ENCODE measurements at places on chromosomes 4 and X. TPM values are rescaled to one million over a fixed set of nuclear protein-coding genes. Genes with fewer than 3 reads are reported as not detected.

DNA sequence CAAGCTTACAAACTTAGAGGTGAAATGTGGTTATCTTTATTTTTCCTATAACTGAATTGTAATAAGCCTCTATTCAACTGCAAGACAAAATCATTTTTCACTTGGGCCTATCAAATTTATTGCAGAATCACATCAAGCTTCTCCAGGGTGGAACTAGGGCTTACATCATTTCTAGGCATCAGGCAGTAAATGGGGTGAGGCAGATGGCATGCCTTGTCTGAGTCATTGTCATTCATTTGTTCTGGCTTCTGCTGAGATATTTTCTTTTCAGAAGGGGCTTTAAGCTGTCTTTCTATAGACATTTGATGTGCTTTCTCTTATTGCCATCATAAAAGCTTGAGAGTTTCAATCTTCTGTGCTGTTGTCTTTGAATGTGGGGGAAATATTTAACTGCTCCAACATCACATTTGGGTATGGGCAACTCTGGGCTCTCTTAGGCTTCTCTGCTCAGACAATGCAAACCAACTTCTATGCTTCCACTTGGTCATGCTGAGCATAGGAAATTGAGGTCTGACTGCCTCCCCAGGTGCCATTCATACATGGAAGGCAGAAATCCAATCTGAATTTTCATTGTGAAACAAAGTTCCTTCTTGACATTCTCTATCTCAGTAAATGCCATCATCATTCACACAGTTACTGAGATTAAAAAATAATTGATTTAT, 225.8 kb upstream of the GIMD1 start:
- DNase-seq = no peak

- no peak for DNase-seq
Observed at GRCh38 chr4:4752025-4752424, 107.4 kb upstream of the MSX1 start.

GRCh38 chr4:188934320-188934962, 795.2 kb downstream of the TRIML1 start:
- DNase-seq = no peak

DNA sequence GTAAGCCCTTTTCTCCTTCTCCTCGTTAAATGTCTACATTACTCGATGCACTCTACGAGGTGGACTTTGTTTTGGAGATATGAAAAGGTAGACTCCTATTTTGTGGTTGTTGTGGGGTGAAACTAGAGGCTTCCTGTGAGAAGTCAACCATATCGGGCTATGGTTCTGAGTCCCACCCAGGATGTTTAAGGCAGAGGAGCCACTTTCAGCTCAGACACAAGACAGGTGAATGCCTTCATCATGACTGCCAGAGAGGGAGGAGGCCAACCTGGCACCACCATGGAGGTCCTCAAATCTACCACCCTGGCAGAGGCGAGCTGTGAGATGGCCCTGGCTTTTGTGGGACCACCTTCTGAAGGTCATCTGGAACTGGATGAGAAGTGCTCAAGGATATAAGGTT, 154.4 kb upstream of the KLF3 start:
- no peak for DNase-seq

DNA sequence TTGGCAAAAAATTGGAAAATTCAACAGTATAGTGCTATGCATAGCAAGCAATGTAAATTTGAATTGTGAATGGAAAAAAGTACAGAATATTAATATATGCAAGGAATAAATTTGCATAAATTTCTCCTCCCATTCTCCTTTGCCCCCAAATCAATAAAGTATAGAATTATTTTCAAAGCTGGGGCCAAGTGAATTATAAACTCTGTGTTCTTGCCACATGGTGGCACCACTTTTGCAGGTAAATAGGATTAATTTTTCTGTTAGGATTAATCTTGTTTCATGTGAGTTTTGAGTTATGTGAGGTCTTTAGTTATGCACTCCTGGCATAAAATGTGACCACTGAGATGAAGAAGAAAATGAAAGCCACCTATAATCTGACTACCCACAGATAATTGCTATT, 19.9 kb downstream of the COPS4 start:
- DNase-seq = peak; percentile 55

Gene RTL3
- total RNA-seq = not detected

DNA sequence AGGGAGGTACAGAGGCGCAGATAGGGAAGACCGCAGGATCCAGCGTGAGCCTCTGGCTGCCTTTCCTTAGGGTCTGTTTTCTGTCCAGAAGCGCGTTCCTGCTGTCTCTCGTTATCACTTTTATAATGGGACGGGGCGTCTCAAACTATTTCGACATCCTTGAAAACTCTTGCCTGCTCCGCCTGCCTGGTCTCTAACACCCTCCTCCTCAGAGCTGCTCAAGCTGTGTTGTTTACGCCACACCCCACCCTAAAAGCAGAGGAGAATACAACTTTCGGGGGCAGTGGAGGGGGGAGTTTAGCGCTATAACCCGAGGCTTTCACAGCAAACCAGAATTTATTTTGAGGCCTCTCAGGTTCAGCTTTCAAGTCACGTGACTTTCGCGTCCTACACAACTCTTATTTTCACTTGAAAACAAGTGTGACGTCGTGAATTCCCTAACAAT, 646 bp upstream of the FAM3A start:
- peak; percentile 36 for DNase-seq

DNA sequence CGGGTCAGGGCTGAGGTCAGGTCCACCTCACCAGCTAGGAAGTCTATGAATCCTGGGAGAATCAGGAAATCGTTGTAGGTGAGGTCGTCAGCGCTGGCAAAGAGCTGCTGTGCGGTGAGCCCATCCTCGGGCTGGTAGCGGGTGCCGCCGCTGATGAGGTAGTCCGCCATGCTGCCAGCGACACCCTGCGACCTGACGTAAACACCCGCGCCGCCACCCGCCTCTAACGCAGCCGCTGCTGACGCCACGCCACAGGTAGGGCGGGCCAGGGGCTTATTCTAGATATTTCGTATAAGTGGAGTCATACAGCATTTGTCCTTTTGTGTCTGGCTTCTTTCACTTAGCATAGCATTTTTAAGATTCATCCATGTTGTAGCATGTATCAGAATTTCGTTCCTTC, 220.2 kb upstream of the ATP6AP2 start:
- no peak for DNase-seq

Gene ATOH1
- 3.7 TPM for total RNA-seq

- DNase-seq = no peak
Observed at GRCh38 chrX:133097031-133097430, at the start of gene USP26. USP26 (minus strand) TSS chrX:133097109; CDS start chrX:133028220, 68,889 bp downstream.

All from HT-29 (cell line).